ENCODE measurements at places on chromosomes 4 and X.

- DNase-seq = no peak
Measured at GRCh38 chrX:31057291-31057690, 14.6 kb downstream of the FTHL17 start.

DNA sequence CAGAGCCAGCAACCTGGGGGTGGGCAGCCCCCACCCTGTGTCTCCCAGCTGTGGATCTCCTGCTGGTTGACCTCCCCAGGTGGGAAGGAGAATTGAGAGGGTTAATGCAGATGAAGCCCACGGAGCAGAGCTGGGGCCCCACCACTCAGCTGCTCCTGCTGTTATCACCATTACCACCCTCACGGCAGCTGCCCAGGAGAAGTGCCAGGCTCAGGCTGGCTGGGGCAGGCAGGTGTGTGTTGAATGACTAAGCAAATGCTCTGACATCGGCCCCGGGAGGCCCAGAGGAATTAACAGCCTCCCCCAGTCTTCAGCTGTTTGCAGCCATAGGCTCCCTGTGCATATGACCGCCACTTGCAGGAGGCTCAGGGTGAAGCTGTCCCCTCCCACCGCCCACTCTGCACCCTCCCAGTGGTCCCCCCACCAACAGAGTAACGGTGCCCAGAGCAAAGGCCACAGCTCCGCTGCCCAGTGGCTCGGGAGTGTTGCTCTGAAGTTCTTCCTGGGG, 133.8 kb downstream of the CPZ start:
- DNase-seq = no peak

DNA sequence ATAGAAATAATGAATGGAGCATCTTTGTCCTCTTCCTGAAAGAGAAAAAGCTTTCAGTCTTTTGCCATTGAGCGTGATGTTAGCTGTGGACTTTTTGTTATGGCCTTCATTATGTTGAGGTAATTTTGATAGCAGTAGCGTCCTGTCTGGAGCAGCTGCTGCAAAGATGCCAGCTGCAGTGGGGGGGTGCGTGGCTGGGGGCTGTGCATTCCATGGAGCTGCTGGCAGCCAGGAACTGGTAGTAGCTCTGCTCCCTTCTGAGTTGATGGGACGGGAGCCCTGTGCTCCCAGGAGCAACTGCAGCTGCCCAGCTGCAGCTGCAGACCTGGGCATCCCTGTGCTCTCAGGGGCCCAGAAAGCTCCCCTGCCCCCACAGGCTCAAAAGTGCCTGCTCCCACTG, 50.4 kb downstream of the CCDC160 start:
- no peak for DNase-seq

- DNase-seq = no peak
Measured at GRCh38 chr4:69750346-69750745, 10.1 kb downstream of the SULT1B1 start.

- no peak for DNase-seq
Measured at GRCh38 chrX:69055193-69055592, 110.1 kb downstream of the PJA1 start.

- no peak for DNase-seq
Measured at GRCh38 chr4:110514889-110515479, 39.0 kb downstream of the ENPEP start.

DNA sequence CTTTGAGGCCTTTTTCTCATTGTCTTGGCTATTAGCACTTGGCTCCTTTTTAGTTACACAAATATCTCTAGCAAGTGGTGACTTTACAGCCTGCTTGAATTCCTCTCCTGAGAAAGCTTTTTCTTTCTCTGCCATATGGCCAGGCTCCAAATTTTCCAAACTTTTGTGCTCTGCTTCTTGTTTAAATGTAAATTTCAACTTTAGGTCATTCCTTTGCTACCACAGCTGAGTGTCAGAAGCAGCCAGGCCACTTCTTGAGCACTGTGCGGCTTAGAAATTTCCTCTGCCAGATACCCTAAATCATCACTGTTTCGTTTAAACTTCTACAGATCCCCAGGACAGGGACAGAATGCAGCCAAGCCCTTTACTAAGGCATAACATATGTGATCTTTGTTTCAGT, 222.4 kb downstream of the FBXO8 start:
- no peak for DNase-seq

DNA sequence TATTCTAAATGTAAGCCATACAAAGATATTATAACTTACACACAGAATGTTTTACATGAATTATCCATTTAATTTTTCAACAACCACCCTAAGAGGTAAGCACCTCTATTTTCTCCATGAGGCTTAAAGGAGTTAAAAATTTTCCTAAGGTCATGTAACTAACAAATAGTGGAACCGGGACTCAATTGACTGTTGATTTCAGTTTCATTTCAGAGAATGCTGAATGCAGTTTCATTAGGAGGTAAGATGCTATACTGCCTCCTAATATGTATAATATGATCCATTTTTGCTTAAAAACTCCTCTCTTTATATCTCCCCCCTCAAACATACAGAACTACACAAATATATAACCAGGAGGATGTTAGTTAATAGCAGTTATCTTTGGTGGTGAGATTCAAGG, 29.1 kb downstream of the PHKA1 start:
- no peak for DNase-seq

GRCh38 chr4:160180211-160180610, 1077.3 kb downstream of the RAPGEF2 start:
- no peak for DNase-seq

DNA sequence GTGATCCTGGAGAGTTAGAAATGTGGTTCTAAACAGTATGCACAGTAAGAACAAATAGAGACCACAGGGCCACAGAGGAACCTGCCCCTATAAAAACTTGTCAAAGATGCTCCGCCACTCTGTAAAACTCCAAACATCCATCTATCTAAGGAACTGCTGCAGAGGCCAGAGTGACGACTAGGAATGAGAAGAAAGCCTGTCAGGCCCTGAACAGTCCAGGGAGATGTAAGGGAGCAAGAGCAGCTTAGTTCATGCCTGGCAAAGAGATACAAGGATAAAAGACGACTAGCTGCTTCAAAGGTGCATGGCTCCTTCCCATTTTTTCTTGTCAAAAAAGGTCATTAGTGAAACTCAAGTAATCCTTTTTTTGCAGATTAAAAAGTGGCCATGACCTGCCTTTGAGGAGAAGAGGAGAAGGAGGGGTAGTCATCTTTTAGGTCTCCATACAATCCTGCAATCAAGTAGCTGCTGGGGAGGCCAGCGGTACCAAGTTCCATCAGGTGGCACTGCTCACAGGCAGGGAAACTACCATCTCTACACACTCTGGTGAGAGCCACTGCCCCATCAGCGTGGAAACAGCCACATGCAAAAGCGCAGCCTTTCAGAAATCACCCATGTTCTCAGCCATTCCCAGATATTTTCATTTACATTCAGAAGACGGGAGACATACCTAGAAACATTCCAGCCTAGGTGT, 162.1 kb downstream of the TSPAN5 start:
- DNase-seq = no peak

- DNase-seq = no peak
Measured at GRCh38 chr4:90536408-90536807, 409.2 kb downstream of the CCSER1 start.

DNA sequence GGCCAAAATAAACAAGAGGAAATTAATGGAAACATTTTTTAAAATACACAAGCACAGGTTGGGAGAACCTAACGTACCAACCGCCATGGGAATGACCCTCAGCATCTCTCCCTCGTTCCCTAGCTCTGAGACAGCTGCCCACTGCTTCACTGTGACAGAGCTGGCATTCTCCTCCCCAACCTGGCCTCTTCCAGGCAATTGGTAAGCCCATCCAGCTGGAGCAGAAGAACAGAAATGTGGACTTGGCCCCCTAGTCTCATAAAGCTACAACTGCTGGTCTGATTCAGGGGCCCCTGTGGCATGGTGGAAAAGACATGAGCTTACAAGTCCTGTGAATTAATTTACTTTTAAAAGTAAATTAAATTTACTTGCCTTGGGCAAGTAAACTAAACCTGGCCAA, 245.1 kb downstream of the PTTG2 start:
- DNase-seq = no peak

DNA sequence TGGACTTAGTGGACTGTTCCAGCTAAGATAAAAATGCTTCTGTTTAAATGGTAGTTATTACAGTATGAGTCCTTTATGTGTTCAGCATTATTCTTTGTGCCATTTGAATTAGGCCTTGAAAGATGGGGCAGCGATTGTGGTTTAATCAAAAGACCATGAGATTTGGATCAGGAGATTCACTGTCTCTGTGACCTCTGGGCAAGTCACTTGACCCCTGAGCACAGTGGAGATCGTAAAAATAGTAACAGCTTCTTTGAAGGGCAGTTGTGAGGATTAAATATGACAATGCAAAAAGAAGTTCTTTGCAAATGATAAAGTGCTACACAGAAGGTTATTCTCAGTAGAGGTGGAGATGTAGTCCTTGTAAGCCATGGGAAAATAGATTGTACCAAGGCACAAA, 10.8 kb downstream of the CXCR3 start:
- no peak for DNase-seq

GRCh38 chrX:154351183-154352011, 23.0 kb downstream of the FLNA start:
- DNase-seq = no peak

- no peak for DNase-seq
Measured at GRCh38 chr4:154009191-154009590, 220.3 kb upstream of the SFRP2 start.

DNA sequence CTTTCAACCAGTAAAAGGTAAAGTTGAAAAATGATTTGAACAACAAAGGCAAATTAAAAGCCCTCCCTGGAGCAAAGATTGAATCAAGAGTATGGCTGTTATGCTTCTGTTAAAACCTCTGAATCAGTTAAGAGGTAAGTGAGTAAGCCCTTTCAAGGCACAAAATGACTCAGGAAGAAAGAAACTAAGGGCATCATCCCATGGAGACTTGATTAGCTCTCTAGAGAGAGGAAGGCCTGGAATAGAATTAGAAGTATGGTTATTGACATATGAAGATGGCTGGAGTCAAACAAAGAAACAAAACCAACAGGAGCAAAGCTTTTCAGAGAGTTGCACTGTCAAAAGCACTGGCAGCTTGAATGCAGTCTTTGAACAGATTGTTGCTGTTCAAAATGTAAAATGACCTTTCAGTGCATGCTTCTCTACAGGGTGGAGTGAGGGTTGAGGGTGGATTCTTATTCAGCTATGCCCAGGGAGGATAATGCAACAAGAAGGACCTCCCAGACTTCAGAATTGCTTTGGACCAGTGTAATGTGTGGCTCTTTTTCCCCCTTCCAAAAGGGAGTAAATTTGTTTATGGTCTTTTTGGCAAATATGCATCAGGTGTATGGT, 365.5 kb downstream of the GBA3 start:
- no peak for DNase-seq

DNA sequence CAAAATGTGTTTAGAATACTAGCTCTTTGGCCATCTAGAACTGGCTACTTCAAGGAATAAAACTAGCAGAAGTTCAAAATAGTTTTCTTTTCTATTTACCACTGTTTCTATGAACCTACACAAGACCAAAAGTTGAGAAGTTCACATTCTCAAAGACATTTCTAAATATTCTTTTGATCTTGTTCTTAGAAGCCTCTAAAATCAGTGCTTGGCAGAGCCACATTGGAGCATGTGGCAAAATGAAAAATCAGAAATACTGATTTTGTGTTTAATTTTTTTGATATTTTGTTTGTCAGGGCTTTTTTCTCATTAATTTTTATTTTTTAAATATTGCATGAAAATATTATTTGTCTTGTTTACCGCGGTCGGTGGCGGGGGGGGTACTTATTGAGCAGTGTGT, 853.8 kb upstream of the INTU start:
- DNase-seq = no peak

DNA sequence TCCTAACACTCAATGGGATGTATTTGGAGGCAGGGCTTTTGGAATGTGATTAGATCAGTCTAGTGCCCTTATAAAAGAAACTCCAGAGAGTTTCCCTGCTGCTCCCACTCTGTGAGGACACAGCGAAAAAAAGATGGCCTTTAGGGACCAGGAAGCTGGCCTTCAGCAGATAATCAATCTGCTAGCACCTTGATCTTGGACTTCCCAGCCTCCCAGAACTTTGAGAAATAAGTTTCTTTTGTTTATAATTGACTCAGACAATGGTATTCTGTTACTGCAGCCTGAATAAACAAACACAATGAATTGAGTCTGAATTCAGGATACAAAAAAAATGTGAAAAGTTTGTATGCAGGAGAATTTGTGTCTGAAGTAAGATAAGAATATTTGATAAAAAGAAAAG, 842.1 kb downstream of the FSTL5 start:
- DNase-seq = no peak

DNA sequence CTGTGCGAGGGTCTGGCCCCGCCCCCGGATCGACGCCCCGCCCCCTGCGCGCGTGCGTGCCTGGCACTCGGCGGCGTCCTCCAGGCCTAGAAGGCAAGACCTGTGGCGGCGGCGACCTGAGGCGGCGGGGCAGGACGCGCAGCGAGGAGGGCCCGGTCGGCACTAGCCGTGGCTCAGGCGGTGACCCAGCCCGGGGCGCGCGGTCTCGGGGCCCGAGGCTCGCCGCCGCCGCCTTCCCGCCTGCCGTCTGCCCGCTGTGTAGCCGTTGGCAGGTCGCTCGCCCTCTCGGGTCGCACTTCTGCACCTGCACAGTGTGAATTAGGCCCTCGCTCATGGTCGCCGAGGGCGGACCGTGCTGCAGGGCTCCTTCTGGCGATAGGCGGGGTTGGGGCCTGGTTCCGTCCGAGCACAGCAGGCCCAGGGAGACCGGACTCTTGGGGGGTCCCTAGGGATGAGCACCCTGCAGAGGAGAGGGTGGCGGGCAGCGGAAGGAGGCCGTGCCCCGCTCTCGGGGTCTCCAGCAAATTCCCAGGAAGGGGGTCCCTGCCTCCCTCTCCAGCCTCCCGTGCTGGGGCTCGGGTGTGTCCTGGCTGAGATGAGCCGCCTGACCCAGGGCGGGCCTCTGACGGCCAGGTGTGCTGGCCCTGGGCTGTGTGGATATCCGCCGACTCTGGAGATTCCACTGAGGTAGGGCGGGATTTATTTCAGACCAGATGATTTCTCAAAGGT, 557 bp upstream of the FAM53A start:
- DNase-seq = no peak

- DNase-seq = no peak
Measured at GRCh38 chr4:3530051-3530450, 2.2 kb downstream of the LRPAP1 start.

GRCh38 chr4:106340774-106341173, 24.4 kb downstream of the AIMP1 start:
- no peak for DNase-seq

DNA sequence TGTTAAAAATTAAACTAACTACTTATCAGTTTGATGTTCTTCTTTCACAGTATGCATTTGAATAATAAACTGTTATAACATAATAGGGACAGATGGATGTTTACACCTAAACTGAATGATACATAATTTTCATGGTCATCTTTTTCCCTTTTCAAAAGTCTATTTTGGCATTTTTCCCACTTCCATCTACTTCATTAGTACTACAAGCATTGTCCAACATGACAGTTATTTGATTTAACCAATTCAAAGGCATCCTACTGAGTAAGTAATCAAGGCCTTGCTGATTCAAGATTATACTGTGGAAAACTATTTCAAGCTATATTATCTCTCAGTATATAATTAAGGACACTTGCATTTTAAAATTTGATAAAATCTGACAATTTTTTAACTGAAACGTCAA, 212.9 kb downstream of the FAT4 start:
- DNase-seq = no peak
